ENCODE measurements at places on chromosomes 1 and 21.

GRCh38 chr1:234715252-234716014 is 105.5 kb upstream of the IRF2BP2 start:
- DNase-seq = no peak

DNA sequence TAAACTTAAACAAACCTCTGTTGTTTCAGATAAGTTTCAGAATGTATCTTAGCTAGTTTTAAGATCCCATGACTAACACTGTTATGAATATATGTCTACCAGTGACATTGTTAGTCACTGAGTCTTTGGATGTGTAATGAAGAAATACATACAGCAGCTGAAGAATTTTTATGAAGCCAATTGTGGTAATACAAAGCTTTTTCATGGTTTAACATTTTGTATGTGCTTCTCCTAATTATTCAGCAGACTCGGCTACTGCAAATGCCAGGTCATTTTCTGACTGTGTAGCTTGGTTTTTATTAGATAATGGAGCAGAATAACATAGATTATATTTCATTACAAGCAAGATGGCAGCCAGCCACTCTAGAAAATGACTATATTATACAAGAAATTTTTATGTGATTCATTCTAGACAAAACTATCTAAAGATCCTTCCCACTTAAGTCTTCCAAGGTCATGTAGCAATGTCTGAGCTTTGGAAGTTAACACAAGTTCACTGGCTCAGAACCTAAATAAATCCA is 147.8 kb downstream of the TNFSF18 start:
- no peak for DNase-seq

DNA sequence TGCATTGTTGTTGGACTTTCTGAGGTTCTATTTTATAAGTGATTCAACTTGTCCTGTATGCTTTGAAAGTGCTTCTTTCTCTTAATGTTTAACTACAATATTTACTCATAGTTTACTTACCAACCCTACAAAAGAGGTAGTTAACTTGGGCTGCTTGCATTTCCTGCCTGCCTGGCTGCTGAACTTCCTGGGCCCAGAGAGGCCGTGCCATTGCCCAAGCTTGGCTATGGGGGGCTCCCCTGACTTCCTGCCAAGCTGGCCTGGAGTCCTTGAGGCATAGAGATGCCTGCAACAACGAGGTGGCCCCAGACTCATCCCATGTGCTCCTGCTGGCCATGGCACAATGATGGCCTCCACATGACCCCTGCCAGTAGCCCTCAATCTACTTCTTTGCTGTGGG is 361.6 kb upstream of the PLD5 start:
- no peak for DNase-seq

GRCh38 chr1:31790140-31790539 is 25.7 kb downstream of the SPOCD1 start:
- DNase-seq = no peak

GRCh38 chr21:44718571-44718970 is 7.2 kb upstream of the TSPEAR start:
- DNase-seq = no peak

- no peak for DNase-seq
Measured at GRCh38 chr1:67224856-67225255, 58.6 kb downstream of the IL23R start.

GRCh38 chr1:1155258-1155657 is 18.4 kb upstream of the TTLL10 start:
- no peak for DNase-seq

DNA sequence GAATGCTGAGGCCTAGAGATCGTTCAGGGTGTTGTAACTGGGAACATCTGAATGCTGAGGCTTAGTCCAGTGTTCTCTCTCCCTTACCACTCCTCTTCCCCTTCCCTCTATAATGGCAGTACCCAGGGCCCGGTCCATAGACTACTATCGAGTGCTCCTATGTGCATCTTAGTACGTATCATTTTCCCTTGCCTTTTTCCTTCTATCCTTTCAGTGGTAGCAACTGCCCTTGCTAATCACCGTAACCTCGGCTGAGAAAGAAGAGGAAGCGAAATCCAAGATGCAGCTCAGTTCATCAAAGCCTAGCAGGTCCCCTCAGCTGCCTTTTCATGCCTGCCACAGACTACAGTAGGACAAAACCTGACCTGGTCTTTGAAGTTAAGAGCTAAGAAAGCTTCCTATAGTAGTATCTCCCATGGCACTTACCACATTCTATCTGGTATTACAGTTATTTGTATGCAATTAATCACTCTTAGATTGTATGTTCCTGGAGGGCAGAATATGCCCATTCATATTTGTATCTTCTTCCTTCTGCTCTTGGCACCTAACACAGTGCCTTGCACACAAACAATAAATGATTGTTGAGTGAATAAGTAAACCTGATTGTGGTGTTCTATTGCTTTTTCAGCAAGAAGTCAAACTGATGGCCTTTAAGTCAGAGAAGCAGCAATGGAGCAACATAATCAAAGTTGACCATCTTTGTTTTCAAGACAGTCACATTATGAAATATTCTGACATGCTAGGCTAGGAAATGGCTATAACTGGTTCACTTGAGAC is 22.4 kb downstream of the CNIH4 start:
- DNase-seq = no peak

DNA sequence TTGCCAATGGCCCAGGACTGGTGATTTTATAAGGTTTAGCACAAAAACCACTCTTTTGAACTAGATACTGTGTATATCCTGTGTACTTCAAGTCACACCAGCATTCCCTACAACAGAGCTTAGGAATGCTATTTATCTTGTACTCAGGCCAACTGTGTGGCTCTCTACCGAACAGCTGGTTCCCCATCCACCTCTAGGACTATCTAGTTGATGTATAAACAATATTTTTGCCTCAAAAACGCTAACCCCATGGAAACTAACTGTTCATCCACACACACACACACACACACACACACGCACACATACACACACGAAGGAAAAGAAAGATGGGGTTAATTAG is 28.7 kb upstream of the SLC45A3 start:
- DNase-seq = no peak

- DNase-seq = no peak
Measured at GRCh38 chr1:108845446-108845845, 11.4 kb downstream of the AKNAD1 start.

DNA sequence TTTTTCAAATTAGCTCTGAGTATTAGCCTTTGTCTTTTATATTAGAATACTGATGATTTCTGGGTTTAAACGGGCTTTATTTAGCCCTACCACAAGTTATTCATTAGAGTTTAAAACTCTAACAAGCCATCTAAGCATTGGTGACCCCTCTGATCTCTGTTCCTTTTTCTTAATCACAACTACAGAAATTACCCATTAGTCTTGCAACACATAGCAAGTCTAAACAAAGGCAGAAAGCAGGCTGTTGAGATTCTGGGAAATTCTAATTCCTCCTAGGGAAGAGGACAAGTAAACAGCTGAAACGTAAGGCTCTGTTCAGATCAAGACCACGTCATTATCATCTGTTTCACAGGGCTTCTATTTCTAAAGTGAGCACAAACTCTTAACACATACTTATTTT is 491.2 kb upstream of the ZRANB2 start:
- no peak for DNase-seq

DNA sequence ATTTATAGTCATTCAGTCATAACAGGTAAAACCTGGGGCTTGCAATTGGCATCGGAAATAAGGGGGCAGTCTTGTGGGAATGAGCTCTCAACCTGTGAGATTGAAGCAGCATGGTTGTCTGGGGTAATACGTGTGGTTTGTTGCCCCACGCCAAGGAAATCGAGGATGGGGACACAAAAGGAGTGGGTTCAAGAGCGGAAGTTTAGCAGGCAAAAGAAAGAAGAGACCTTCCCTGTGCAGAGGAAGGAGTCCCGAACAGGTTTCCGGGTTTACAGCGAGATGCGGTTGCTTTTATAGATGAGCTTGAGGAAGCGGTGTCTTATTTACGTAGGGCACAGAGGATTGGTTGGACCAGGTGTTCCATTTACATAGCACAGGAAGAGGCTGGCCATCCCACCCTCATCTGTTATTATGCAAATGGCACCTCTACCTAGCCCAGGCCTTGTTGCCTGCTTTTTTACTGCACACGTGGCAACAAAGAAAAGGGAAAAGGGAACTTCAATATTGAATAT is 37.3 kb downstream of the IFNAR1 start:
- no peak for DNase-seq

- DNase-seq = no peak
Measured at GRCh38 chr1:204445860-204446412, 34.3 kb upstream of the PPP1R15B start.

DNA sequence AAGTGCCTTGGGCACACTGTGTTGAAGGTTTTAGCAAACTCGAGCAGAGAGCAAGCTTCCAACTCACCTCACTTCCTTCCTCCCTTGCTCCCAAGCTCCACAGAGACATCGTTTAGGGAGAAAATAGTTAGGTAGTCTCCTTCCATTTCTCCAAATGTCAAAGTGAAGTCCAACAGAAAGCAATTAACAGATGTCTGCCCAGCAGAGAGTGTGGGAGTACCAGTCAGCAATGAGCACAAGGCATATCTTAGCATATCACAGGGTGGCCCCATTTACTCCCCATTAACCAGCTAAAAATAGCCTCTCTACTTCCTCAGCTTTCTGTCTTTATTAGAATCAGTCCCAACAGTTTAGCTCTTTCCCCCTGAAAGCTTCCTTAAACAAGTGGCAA is 334.2 kb upstream of the CAMK1G start:
- no peak for DNase-seq

GRCh38 chr1:94697839-94698238 is 122.3 kb upstream of the SLC44A3 start:
- no peak for DNase-seq

DNA sequence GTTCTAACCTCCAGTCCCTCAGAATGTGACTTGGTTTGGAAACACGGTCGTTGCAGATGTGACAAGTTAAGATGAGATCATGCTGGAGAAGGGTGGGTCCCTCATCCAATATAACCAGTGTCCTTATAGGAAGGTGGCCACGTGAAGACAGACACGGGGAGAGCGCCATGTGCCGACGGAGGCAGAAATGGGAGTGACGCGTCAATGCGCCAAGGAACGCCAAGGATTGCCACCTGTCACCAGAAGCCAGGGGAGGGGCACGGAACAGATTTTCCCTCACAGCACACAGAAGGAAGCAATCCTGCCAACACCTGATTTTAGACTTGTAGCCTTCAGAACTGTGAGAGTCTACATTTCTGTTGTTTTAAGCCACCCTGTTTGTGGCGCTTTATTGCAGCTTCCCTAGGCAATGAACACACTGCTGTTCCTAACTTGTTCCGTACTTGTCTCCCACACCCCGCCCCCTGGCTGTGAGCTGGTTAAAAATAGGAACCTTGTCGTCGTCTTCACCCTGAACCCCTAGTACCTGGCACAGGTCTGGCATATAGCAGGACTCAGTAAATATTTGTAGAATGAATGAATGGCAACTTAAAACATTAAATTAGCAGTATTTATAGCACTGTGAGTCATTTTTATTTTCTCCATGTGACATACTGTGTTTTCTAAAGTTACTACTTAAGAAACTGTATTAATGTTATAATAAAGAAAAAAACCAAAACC is 14.2 kb downstream of the RIMS3 start:
- peak; percentile 4 for DNase-seq

DNA sequence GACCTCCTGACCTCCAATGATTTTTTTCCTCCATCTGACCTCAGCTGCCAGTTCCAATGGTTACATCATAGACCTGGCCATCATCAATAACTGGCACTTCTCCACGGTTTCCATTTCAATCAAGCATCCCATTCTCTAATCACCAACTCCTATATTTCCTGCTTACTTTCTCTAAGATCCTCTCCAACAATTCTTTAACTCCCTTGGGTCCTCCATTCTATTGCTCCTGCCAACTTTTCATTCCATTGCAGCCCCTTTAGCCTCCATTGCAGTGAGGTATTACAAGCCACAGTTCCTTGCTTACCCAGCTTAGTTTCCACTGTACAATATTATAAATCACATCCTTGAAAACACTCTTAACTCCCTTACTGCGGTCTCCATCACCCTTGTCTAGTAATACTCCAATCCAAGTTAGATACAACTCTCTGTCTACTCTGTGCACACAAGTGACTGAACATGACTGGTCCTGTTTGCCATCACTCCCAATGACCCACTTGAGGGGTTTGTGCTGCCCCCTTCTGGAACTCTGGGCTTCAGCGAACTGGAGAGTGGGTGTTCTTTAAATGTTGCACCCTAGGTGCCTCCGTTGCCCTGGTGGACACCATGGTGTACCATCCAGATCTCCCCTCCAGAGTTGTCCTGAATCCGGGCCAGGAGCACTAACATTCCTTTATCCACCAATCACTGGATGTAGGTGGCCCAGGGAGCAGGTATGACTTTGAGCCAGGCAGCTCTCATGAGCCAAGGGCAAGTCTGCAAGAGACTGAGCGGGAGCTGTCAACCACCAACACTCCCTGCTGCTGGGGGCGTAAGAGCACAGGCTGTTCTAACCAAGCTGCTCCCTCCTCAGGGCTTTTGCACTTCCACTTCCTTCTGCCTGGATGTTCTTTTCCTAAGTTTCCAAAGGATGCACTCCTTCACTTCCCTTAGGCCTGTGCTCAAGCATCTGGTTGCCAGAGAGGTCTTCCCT is 3.7 kb upstream of the FNDC7 start:
- no peak for DNase-seq

DNA sequence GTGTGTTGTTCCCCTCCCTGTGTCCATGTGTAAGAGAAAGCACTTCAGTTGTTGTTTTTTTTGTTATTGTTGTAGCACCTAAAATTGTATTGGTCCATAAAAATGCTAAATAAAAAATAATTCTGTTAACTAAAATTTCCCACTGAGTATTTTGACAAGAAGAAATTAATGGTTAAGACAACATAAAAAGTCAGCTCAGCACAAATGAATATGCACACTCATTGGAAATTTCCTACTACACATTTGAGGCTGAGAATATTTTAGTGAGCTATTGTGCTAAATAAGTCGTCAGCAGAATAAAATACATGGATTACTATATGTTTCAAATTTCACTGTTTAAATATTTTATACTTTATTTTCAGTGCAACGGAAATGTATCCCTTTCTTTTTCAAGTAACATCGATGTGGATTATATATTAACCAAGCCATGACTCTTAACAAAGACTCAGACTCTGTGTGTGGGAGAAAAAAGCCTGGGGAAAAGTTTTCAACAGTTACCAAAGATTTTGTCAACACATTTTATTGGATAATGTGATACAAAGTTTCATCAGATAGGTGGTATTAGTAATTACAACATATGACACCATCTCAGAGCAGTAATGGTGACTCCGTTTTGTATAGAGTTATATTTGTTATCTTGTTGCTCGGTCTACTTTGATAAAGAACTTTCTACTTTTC is 63.4 kb downstream of the LYPLAL1 start:
- no peak for DNase-seq

- no peak for DNase-seq
Measured at GRCh38 chr1:66867501-66867900, 57.2 kb downstream of the DNAI4 start.

GRCh38 chr1:61221642-61222041 is 139.3 kb downstream of the NFIA start:
- no peak for DNase-seq

All from substantia nigra (tissue), 51 donors.